ENCODE measurements at places on chromosomes 16 and 17.

DNA sequence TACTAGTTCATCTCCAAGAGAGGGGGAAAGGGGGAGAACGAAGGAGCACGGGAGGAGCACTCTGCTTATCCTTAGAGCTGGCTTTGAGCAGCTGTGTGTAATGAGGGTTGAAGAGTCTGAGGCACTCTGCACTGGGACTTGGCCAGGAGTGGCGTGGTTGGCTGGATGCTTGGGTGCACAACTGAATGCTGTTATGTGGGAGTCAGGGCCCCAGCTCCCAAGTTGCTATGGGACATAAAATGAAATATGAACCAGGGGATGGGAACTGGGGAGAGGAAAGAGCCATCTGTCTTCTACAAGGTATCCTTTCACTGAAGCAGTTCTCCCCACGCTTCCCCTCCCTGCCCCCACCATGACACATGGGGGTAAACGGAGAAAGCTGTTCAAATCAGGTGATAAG is 105.9 kb upstream of the ANKFN1 start:
- no peak for DNase-seq

DNA sequence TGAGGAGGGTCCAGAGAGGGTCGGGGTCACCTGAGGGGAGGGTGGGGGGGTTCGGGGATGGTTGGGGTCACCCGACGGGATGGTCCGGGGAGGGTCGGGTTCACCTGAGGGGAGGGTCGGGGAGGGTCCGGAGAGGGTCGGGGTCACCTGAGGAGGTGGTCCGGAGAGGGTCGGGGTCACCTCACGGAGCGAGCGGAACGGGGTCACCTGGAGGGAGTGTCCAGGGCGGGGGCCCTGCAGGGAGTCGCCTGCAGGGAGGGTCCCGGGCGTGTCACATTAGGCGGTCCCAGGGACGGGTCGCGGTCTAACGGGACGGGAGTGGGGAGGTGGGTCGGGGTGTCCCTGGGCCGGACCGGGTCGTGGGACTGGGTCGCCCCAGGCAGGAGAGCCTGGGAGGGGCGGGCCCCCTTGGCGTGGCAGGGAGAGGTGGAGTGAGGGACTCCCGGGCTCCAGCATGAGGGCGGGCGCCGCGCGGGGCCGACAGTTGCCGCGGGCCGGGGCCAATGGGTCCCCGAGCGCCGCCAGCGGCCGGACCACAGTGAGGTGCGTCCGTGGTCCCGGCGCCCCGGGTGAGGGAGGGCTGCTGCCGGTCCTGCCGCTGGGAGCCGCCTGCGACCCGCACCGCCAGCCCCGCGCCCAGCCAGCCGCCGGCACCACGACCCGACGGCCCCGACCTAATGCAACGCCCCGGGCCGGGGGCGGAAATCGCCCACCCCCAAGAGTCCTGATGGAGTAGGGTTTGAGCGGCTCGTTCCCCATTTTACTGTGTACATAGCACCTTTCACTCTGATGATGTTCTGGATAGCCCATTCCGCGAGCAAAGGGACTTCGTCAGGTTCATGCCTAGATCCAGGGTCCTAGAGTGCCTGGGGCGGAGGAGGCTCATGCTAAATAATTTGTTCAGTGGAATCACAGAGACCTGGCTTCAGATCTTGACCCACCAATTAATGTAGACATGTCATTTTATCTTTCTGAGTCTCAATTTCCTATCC is 1.2 kb upstream of the ABCA3 start:
- peak; percentile 74 for DNase-seq

DNA sequence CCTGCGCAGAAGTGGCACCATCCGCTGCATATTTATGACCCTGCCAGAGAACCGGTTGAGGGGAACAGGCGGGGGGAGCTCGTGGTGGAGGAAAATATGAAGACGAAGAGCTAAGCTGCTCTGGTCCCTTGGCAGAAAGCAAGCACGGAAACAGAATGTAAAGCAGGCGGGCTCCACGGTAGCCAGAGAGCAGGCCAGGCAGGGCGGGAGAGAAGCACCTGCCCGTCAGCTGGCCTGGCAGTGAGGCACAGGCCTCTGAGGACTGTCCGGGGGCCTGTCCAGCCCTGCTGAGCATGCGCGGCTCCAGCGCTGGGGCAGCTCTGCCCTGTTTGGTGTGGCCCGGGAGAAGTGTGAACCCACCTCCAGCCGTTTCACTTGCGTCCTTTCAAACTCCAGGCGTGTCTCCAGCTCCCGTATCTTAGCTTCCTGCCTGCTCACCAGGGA is 46.7 kb downstream of the PIPOX start:
- no peak for DNase-seq

GRCh38 chr16:68031951-68032350 is 8.9 kb downstream of the DUS2 start:
- no peak for DNase-seq
